Subcutaneous adipose tissue (tissue), 4 donors: ENCODE measurements at places on chromosomes 1 and 21. TPM values are rescaled to one million over a fixed set of nuclear protein-coding genes. Genes with fewer than 3 reads are reported as not detected.

PTPN7 gene
- 1.8 TPM for total RNA-seq

PADI2 gene
- total RNA-seq, result 0.98 TPM

OR2L8 gene
- not detected for total RNA-seq

KMO gene
- 15.8 TPM for total RNA-seq
